ENCODE measurements at places on chromosomes 13 and 19.

DNA sequence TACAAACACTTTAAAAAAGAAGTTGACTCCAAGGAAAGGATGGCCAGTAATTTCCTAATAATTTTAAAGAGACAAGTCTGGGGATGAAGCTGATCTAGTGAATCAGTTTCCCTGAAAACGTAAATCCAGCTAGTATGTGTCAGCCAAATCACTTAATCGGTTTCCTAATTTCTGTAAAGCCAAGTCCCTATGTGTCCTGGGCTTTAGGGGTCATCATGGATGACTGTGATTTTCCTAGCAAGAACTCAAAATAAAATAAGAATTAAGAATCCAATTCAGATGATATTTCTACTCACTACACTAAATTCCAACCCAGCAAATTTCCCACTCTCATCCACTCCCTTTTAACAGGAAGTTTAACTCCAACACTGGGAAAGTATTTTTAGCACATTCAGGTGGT lies 35.9 kb downstream of the ELF1 start:
- DNase-seq, result no peak

GRCh38 chr19:54653181-54653809 lies 9.5 kb upstream of the LILRB4 start:
- DNase-seq, result no peak

DNA sequence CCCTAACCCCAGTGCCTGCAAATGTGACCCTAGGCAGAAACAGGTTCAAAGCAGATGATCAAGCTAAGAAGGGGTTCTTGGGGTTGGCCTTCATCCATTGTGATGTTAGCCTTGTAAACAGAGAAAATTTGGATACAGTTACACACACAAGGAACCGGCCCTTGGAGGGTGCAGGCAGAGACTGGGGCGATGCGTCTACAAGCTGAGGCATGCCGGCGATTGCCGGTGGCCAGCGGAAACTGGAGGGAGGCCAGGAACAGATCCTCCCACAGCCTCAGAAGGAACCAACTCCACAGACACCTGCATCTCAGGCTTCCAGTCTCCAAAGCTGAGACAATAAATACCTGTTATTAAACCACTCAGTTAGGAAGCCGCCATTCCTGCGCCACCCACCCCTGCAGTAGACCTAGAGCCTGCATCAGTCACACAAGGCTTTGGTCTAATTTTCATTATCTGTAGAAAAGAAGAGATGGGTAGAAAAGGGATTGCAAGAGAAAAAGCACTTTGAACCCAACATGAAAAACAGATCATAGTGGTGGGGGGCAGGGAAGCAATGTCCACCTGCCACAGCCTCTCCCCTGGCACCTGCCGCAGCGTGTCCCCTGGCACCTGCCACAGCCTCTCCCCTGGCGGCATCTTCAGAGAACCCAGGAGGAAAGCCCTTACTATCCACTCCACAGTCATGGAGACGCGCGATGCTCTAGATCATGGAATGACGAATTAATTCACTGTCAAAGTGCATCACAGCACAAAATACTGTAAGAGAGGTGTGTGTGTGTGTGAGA lies 119.7 kb upstream of the SOX1 start:
- DNase-seq, result no peak

GRCh38 chr13:42688821-42689220 lies 92.6 kb upstream of the FAM216B start:
- no peak for DNase-seq

- no peak for DNase-seq
Observed at GRCh38 chr13:59890054-59890453, 273.7 kb downstream of the DIAPH3 start.

DNA sequence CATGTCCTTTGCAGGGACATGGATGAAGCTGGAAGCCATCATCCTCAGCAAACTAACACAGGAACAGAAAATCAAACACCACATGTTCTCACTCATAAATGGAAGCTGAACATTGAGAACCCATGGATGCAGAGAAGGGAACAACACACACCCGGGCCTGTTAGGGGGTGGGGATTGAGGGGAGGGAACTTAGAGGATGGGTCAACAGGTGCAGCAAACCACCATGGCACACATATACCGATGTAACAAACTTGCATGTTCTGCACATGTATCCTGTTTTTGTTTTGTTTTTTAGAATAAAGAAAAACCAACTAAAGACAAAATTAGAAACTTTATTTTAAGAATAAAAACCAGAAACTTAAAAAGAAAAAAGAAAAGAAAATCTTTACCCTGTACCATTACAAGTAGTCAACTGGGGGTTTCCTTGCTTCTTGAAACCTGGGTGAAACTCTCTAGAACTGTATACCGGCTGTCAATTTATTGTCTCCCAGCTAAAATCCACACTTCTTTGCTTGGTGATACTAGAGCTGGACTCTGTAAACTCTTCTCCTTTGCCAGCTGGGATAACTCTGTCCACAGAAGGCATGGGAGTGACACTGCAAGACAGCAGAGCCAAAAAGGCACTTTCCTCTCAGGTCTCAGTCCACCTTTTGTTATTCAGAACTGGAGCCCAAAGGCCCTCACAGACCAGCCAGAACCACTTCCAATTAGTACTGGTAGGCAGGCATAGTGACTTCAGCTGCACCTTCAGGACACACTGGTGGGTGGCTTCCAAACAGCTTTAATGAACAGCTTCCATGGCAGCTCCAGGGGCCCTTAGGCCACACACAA lies 9.0 kb downstream of the MICU2 start:
- DNase-seq, result no peak

GRCh38 chr19:56721714-56722113 lies 50.2 kb upstream of the ZNF835 start:
- DNase-seq, result no peak

DNA sequence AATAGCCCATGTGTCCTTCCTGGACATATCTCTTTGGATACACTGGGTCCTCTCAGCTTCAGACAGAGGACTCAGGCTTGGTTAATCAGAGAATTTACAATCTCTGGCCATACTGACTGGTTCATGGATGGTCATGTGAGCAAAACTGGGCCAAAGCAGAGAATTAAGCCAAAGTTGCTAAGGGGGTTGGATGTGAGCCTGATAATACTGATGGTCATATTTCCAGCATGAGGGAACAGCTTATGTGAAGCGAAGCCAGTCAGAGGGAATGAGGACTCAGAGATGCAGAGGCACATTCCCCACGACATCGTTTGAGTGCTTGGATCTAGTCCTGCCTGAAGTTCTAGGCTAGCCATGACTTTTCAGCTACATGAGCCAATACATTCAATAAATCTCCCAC lies 22.0 kb upstream of the LRRC4B start:
- no peak for DNase-seq

DNA sequence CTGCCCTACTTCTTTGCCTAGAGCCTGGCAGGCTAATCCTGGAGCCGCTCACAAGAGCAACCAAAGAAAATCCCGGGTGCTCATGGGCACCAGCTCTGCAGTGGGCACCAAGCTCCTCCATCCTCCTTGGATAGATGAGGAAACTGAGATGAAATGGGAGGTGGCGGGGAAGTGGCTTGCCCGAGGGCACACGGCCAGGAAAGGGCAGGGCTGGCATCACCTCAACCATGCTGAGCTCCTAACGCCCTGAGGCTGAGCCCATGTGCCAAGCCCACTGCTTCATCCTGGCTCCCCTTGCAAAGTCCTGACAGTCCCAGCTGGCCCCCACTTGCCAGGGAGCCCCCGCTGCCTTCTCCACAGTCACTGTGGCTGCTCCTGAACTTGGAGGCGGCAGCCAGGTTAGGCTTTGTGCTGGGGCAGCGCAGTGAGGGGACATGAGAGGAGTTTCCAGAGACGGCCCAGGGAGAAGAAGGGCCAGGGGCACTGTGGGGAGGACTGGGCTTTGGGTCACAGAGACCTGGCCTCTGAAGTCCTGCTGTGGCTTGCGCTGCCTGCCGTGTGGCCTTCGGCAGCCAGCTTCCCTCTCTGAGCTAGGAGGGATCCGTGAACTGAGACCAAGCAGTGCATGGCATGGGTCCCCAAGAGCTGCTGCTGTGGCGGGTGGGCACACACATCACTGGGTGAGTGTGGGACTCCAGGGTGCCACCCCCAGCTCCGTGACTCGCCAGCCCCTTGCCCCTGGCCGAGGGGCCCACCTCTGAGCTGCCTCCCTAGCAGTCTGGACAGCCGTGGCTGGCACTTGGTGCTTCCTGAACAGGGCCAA lies 17.5 kb downstream of the TMED1 start:
- no peak for DNase-seq

DNA sequence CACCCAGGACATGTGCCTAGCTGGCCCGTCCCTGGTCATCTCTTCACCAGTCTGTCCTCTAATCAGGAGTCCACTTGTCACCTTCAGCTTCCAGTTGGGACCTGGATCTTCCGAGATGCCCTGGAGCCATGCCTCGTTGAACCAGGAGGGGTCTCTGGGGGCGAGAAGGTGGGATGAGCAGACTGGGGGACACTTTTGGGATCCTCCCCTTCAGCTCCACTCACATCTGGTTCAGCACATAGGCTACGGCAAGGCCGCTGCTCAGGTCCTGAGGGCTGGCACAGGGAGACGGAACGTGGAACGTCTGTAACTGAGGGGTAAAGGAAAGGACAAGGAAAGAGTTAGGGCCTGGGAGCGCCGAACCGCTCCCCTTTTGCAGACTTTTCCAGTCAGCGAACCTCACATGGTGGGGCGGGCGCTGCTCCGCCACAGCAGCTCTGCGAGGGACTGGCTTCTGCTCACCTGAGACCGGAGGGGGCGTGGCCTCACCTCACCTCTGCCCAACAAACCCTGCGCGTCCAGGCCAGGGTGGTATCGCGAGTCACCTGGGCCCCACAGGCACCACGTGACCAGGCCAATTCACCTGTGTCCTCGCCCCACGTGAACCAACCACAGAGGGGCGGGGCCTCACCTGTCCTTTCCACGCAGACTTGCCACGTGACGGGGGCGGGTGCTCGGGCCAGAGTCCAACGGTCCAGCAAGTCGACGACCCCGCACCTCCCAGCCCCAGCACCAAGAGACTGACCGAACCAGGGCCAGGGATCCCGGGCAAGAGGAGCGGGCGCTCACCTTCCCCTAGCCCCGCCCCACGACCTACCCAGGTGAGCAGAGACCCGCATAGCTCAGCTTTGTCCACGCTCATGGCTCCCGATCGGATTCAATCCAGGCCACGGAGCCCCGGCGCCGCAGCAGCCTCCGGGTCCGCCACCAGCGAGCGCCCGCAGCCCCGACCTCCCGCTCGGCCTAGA lies at the start of gene HOOK2:
Gene HOOK2 (minus strand): TSS at position 965 of the 968 bp plus-strand sequence. CDS start 103 bp downstream, at position 862.
- DNase-seq, result no peak

GRCh38 chr13:65830411-65831205 lies 1399.5 kb downstream of the PCDH9 start:
- no peak for DNase-seq

DNA sequence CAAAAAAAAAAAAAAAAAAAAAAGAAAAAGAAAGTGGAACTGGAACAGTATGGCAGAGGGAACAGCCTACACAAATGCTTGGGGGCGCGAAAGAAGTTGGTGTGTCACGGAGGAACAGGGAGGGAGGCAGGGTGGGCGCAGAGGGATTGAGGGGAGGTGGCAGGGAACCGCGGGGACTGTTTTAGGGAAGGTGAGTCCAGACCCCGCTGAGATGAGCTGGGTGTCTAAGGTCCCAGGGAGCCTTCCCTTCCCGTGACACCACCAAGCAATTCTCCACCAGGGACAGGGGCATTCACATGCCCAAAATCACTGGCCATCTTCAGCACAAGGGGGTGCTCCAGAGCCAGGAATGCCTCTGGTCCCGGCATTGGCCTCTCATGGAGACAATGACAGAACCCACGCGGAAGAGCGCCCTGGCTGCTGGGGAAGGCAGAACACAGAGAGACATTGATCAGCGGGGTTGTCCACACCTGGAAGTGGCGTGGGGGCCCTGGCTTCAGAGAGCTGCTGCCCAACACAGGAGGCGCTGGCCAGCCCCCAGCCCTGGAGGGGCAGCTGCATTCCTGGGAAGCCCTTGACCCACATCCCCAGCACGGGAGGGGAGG lies 6.9 kb downstream of the PEAK3 start:
- DNase-seq, result no peak

DNA sequence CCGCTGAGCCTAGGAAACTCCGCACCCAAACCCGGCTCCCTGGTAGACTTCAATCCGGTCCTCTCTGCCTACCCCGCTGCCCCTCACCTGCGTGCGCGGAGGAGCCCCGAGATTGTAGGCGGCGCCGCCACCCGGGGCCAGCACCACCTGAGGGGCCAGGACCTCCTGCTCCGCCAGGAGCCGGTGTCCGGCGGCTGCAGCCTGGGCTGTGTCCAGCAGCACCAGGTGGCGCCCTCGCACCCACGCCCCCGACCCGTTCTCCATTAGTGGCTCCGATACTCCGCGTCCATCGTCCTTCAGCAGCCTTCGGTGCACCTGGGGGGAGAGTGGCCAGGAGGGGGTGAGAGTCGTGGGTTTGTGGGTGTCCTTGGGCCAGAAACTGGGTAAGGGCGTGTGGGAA lies 18.5 kb downstream of the MAN2B1 start:
- no peak for DNase-seq

- no peak for DNase-seq
Observed at GRCh38 chr13:28513745-28514144, 18.8 kb upstream of the FLT1 start.

DNA sequence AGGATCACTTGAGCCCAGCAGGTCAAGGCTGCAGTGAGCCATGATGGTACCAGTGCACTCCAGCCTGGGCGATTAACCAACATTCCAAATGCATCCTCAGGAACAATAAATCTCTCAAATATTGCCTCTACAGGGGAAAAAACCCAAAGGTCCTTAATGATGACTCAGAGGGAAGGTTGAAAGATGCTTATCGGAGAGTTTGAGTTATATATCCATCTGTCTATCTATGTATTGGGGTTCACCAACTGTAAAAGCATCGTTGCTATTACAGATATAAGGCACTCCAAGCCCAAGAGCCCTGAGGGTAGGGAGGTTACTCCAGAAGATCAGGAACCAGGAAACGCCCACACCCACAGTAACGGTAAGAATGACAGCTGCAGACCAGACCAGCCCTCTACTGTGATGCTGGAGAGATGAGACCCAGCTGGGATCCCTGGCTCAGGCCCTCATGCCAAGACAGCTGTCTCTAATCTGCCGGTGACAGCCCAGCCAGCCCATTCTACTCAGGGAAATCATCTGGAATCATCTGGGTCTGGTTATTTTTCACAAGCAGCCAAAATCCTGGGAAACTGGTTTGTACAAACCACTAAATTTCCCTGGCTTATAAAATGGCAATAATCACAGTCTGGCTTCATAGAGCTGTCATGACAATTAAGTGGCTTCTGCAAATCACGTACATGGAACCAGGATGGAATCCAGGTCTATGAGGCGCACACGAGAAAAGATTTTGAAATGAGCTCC lies 23.8 kb downstream of the TEX101 start:
- no peak for DNase-seq

DNA sequence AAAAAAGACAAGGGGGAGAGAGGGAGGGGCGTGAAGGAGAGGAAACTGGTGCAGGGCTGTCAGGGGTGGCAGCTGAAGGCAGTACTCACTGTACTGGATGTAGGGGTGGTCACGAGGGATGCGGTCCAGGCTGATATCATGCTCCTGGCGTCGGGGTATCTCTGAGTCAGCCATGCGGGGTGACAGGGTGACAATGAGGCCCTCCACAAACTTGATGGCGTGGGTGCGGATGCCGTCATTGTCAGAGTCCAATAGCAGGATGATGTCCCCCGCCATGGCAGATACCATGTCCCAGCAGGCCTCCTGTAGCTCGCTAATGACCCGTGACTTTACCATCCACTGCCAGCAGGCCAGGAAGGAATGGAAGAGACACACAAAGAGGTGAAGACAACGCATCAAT lies 15.3 kb downstream of the SYMPK start:
- no peak for DNase-seq

GRCh38 chr13:110950819-110951570 lies 36.1 kb upstream of the ANKRD10 start:
- DNase-seq, result no peak

- no peak for DNase-seq
Observed at GRCh38 chr13:27193496-27193895, 21.9 kb upstream of the USP12 start.
